ENCODE measurements at places on chromosomes 5 and 9.

- no peak for DNase-seq
Observed at GRCh38 chr5:143428738-143429420, 25.4 kb upstream of the NR3C1 start.

DNA sequence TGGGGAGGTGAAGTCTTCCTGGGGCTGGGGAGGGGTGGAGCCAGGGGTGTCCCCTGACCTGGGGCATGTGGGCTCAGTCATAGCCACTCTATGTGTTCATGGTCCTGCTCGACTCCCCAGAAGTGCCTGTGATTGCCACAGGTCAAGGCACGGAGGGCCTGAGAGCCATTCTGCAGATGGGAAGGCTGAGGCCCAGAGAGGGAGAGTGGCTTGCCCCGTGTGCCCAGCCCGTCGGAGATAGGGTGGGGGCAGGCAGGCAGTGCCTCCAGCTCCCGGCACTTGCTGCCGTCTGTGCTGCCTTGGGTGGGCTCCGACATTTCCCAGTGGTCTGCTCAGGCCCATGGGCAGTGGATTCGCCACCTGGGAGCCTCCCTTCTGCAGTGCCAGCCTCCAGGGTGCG is 74.0 kb downstream of the RXRA start:
- no peak for DNase-seq

DNA sequence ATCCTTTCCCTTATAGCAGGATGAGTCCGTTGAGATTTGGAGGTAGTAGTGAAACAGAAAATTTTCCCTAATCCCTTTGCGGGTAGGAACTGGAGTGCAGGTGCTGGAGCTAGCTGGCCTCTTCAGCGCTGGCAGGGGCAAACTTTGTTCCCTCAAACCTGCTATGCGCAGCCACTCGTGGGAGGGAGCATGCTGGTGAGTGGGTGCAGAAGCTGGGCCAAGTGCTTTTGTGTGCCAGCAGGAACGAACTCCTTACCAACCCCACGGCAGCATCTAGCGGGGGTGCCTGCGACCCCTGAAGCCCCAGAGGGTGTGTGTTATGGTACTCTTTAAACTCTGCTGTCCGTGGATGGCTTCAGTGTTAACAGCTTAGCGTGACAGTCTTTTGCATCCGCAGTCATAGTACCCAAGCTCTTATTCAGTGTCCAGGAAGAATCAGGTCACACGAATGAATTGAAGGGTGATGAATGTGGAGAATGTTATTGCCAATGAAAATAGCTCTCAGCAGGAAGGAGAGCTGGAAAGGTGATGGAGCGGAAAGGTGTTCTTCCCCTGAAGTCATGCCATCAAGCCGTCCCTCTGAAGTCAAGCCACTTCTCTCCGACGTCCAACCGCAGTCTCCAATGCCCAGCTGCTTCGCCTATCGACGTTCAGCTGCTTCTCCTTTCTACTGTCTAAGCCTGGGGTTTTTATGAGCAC is 1445.1 kb upstream of the CDH9 start:
- no peak for DNase-seq

DNA sequence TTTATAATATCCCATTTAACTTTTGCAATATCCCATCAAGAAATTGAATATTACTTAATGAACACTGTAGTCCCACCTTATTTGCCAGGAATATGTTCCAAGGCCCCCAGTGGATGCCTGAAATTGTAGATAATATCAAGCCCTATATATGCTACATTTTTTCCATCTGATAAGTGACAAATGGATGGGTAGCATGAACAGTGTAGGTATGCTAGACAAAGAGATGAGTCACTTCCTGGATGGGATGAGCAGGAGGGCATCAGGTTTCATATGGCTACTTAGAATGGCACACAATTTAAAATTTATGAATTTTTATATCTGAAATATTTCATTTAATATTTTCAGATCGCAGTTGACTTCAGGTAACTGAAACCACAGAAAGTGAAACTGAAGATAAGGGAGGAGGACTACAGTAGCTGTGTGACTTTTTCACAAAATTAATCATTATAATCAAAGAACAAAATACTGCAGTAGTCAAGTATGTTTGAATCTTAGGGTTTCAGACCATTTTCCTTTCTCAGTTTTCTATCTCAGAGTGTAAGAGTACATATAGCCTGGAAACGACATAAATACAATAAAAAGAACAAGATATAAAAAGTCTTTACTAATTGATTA is 636.4 kb upstream of the ARRDC3 start:
- no peak for DNase-seq

DNA sequence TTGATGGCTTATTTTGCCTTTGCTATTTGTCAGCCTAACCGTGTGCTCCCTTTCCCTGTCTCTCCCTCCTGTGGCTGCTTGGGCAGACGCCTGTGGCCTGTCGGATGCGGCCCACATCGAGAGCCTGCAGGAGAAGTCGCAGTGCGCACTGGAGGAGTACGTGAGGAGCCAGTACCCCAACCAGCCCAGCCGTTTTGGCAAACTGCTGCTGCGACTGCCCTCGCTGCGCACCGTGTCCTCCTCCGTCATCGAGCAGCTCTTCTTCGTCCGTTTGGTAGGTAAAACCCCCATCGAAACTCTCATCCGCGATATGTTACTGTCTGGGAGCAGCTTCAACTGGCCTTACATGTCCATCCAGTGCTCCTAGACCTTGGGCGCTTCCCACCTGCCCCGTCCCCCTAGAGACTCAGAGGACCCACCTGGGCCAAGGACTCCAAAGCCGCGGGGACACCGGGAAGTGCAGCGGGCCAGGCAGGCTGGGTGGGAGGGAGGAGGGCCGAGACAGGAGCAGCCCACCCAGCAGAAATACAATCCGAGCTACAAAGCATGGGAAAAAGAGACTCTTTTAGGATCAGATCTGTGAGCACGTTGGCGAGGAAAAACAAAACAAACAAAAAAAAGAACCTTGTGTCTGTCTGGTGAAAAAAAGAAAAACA is 10.6 kb downstream of the NR2F1 start:
- DNase-seq: no peak

GRCh38 chr9:121783521-121784507 is 132.4 kb downstream of the DAB2IP start:
- DNase-seq: no peak

DNA sequence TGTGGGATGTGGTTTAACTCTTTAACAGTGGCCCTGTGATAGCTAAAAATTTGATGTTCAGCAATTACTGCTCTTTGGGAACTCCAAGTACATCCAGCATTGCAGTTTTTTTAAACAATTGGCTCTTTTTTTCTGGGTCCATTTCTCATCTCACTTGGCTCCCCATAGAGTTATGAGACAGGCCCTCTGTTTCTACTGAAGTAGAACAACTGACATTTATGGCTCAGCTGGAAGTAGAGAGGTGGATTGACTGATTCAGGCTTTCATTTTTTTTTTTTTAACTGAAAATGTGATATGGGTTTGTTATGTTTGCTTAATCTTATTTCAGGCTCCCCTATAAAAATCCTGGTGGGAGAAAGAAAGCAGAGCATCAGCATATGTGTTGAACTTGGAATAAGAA is 96.6 kb upstream of the CD180 start:
- DNase-seq: no peak

DNA sequence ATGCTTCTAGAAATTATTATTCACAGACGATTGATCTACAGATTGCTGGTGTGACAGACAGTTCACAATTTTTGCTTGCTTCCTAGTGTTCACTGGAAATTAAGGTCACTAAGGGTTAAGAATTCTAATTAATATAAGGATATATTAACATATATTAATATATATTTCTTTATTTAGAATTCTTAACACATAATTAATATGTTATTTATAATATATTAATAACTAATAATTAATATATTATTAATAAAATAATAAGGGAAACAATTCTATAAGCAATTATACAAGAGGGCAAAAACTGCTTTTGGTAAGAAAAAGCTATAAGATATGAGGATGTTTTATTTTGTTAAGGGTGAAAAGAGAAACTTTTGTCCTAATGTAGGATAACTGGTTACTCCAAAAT is 56.3 kb downstream of the PDE6A start:
- no peak for DNase-seq

DNA sequence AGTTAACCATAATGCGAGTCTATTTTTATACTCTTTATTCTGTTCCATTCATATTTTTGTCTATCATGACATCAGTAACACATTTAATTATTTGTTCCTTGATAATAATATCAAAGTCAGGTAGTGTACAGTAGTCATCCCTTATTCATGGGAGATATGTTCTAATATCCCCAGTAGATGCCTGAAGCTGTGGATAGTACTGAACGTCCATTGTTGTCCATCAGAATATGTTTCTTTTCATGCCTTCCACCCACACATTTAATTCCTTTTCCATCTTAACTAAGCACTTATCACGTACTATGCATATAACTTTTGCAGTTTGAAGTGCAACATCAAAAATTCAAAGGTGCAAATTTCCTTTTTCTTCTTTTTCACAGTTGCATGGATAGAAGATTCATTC is 53.6 kb downstream of the FER start:
- DNase-seq: no peak

DNA sequence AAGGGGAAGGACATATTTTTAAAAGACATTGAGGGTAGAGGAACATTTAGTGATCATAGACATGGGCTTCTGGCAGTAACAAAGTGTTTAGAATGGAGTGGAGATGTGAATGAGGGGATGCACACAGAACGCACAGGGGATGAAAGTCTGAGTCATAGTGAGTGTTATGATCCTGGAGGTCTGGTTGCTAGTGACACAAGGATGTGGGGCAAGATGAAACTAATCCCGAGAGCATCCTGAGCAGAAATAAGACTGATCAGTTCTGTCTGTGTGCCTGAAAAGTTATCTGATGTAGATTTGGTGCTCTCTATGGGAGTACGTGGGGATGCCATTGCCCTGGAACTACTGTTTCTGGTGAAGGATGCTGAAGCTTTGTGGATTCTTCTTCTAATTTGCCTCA is 141.1 kb downstream of the CHSY3 start:
- DNase-seq: no peak

DNA sequence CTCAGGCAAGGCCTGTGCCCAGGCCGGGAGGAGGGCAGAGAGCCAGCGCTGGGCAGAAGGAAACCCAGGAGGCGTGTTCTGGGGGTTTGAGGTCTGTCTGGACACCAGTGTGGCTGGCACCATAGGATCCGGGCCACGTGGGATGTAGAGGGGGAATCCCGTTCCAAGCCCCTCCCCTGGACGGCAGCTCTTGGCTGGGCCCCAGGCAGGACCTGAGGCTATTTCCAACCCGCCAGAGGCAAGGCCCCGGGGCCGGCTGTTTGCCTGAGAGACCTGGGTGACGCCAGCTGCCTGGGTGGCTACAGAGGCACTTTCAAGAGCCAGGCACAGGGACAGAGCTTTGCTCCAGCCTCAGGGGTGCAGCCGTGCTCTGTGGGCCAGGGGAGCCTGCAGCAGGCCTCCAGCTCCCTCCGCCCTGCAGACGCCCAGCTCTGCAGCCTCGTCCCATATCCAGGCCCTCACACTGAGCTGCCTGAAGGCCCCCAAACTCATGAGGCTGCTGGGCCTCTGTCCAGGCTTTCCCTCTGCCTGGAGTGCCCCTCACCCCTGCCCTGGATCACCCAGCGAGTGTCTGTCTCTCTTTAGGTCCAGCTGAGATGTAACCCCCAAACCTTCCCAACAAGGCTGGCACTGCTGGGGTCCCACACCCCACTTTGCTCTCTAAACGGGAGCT is 56.6 kb upstream of the EGFL7 start:
- DNase-seq: no peak

- peak; percentile 24 for DNase-seq
Observed at GRCh38 chr9:92808726-92809451, 44.3 kb upstream of the BICD2 start.

DNA sequence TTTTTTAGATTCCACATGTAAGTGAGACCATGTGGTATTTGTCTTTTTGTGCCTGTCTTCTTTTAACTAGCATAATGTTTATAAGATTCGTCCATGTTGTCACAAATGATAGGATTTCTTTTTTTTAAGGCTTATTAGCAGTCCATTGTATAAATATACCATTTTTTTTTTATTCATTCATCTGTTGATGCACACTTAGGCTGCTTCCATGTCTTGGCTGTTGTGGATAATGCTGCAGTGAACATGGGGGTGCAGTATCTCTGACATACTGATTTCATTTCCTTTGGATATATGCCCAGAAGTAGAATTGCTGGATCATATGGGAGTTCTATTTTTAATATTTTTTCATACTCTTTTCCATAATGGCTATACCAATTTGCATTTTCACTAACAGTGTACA is 48.7 kb downstream of the KIAA1958 start:
- no peak for DNase-seq

GRCh38 chr9:98391867-98392266 is 136.4 kb upstream of the TBC1D2 start:
- no peak for DNase-seq
